ENCODE measurements at places on chromosomes 13 and 19.

- DNase-seq, result no peak
Observed at GRCh38 chr13:66077132-66077689, 1152.9 kb downstream of the PCDH9 start.

GRCh38 chr13:41552031-41552430, 94.7 kb downstream of the RGCC start:
- DNase-seq, result no peak

GRCh38 chr13:22837980-22838647, 342.7 kb upstream of the SGCG start:
- no peak for DNase-seq

DNA sequence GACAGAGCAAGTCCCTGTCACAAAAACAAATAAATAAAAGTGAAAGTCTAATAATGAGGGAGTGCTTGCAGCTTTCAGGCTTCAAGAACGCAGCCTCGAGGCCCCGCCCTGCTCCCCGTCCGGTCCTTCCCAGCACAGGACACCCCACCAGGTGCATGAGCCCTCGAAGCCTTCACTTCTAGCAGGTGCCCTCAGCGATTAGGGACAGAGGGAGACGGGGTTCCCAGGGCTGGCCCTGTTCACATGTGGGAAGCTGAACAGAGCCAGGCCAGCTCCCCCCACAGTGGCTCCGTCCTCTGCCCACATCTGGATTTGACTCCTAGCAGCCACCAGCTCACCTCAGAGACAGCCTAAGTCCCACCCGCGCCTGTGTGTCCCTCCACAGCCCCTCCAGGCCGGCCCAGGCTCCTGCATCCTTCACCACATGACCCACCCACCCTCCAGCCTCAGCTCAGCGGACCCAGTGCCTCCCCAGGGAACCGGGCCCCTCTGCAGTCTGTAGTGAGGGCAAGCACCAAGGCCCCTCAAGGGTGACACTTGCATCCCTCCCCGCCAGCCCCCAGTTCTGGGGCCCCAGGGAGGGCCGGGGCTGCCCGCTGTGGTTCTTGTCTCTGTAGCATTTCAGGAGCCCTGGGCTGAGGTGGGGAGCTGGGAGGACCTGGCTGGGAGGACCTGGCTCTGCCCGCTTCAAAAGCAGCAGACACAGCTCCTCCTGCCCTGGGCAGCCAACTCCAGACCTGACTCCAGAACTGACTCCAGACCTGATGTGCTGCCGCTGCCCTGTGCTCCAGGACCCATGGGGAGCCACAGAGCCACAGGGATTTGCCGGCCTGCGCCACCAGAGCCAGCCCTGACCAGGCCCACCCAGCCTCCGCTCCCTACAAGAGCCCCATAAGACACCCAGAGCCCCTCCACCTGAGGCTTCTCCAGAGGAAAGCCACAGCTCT, 27.2 kb downstream of the GPX4 start:
- DNase-seq, result no peak

DNA sequence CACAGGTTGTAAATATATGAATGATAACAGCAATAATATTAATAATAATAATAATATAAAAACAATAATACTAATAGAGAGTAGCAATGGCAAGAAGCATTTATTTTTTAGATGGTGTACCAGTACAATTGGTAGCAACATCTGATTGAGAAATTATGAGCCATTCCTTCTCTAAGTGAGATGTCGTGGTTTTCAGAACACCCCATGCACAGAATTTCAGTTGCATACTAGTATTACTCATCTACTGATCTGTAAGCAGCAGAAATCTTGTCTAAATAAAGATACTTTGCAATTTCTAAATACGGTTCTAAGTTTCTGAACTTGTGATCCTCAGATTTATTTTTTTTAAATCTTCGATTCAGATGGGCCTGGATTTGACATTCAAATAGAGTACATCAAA, 788.0 kb upstream of the ATXN8OS start:
- no peak for DNase-seq

- no peak for DNase-seq
Observed at GRCh38 chr19:49556412-49557398, 23.7 kb downstream of the NOSIP start.

DNA sequence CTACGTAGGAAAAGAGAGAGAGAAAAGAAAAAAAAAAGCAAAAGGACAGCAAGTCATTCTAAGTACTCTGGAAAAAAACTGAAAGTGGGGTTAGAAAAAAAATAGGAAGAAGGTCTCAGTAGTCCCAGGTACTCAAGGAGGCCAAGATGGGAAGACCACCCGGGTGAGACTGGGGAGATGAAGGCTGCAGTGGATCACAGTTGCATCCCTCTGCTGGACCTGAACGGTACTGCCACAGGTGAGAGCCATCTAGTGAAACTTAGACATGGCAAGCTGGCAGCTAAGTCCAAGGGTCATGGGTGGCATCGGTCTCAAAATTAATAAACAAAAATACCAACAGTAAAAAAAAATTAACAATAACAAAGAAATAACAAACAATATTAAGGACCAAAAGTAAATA, 41.0 kb upstream of the ZNF91 start:
- no peak for DNase-seq

- no peak for DNase-seq
Observed at GRCh38 chr13:94825507-94825906, 113.2 kb upstream of the SOX21 start.

- DNase-seq, result no peak
Observed at GRCh38 chr19:8642561-8642960, 12.1 kb downstream of the NFILZ start.

DNA sequence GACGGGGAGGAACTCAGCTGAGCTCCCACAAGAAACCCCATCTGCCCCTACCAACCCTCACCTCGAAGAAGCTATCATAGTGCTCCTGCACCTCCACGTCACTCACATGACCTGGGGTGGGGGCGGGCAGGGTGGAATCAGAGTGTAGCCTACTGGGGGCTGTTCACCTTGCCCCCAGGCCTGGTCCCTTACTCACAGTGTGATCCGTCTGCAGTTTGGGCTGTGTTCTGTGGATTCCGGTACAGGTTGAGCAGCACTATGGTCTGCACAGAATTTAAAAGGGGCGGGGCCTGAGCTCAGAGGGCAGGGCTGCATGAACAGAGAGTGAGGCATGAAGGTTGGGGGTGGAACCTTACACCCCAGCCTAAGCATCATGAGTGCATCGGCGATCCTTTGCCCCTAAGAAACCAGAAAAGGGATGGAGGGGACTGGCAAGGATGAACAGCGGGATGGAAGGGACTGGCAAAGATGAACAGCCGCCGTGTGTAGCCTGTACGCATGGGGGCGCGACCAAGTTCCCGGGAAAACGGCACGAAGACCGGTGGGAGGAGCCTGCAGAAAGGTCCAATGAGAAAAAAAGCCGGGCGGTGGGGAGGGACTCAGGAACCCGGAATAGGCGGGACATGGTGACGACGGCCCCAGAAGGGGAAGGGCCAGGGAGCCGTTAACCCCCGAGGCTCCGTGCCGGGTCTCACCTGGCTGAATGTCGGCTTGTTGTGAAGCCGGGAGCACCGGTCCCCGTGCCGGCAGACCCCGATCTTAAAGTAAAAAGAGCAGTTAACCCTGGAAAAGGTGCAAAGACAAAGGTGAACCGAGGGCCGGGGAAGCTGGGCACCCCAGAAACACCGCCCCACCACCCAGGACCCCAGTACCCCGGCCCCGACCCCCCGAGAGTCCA, 539 bp downstream of the U2AF1L4 start:
- DNase-seq, result peak; percentile 85

DNA sequence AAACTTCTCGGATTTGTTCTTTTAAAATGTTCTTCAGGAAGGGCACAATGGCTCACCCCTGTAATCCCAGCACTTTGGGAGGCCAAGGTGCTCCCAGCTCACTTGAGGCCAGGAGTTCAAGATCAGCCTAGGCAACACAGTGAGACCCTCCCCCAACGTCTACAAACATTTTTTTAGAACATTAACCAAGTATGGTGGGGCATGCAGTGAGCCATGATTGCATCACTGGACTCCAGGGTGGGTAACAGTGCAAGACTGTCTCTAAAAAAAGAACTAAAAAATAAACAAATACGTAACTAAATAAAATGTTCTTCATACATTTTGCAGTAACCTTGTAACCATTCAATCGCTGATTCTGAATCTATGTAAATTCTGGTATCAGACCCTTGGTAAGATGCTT, 2.1 kb upstream of the IPO5 start:
- no peak for DNase-seq

GRCh38 chr13:86684402-86684801, 885.2 kb upstream of the SLITRK6 start:
- no peak for DNase-seq

GRCh38 chr13:44894001-44894770, 95.1 kb downstream of the NUFIP1 start:
- DNase-seq, result no peak

- no peak for DNase-seq
Observed at GRCh38 chr13:63855457-63856118, 2439.9 kb upstream of the PCDH20 start.

- DNase-seq, result no peak
Observed at GRCh38 chr13:72963762-72964161, 95.0 kb upstream of the KLF5 start.

GRCh38 chr13:93412676-93413075, 186.1 kb downstream of the GPC6 start:
- no peak for DNase-seq

DNA sequence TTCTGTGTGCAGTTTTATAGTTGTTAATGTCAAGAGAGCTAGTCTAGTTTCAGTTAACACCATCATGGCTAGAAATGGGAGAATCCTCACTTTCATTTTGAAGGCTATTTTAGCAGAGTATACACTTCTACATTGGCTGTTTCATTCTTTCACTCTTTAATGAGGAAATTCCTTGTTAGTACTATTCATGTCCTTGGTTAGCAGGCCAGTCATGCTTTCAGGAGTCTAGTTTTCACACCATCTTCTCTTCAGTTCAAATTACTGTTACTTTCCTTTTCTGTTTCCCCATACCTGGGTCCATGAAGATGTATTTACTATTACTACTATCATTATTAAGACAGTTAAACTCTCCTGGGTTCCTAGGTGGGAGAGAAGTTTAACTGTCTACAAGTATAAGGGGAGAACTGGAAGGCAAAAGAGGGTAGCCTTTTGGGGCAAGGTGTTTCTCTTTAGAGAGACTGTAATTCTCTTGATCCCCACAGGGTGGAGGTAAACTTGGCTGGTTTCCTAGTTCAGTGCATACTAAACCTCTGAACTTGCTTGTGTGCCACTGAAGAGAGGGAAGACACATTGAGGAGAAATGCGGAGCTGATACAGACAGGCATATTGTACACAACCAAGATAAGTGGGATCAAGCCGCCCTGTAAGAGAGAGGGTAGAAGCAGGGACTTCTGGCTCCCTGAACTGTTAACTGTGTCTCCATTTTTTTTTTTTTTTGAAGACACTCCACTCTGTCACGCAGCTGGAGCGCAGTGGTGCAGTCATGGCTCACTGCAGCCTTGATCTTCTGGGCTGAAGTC, 41.3 kb upstream of the IGFL4 start:
- DNase-seq, result no peak

- DNase-seq, result no peak
Observed at GRCh38 chr13:41137951-41138350, 5.3 kb upstream of the KBTBD6 start.

DNA sequence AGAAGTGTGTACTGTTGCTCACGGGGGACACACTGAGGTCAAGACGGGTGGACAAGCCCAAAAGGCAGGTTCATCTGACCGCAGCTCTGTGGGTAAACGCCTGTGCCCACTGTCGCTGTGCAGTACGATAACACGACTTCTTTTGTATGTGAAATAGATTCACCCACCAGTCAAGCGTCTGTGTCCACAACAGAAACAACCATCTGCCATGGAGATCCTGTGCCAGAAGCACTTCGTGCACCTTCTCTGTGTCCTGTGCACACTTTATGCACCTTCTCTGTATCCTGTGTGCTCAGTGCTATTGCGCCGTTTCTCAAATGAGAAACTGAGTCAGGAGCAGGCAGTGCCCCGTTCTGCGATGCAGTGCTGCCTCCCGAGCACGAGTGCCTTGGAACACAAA, 138.9 kb downstream of the ATP11A start:
- no peak for DNase-seq

- no peak for DNase-seq
Observed at GRCh38 chr13:50171590-50172282, 156.5 kb downstream of the KCNRG start.

GRCh38 chr19:55672418-55672817, 2.6 kb upstream of the EPN1 start:
- no peak for DNase-seq

- no peak for DNase-seq
Observed at GRCh38 chr13:50512474-50513299, 330.8 kb downstream of the DLEU7 start.

DNA sequence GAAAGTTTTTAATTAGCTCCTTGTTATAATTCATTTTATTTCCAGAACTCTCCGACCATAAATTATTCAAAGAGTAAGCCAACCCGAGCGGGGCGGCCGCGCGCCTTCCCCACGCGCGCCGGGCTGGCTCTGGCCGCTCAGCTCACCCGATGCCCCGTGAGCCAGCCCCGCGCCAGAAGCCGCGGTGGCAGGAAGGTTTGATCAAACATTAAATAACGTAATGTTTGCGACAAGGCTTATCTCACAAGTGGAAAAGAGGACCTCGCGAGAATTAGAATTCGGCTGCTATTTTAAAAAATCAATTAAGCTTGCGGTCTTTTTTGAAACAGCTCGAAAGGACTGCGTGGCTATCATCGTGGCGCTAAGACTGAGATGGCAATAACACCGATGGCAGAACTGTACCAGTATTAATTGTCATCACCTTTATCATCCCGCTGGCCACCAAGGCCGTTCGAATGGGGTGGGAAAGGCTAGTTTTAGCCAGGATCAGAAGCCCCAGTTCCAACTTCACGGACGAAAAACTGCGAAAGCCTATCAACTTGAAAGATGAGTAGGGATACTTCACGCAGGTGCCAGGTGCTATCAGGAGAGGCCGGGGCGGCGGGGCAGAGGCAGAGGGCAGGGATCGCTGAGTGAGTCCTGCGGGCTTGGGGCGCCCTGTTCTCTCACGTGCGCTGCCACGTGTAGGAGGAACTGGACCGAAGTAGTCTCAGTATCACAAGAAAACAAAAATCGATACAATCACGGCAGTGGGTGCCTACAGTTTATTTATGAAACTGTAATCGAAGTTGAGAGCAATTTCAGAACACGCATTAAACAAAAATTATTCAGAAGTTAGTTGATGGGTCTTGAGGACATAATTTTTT, 6.4 kb downstream of the POU4F1 start:
- DNase-seq, result no peak

GRCh38 chr13:114032126-114032799, 58.4 kb upstream of the C13orf46 start:
- DNase-seq, result no peak

DNA sequence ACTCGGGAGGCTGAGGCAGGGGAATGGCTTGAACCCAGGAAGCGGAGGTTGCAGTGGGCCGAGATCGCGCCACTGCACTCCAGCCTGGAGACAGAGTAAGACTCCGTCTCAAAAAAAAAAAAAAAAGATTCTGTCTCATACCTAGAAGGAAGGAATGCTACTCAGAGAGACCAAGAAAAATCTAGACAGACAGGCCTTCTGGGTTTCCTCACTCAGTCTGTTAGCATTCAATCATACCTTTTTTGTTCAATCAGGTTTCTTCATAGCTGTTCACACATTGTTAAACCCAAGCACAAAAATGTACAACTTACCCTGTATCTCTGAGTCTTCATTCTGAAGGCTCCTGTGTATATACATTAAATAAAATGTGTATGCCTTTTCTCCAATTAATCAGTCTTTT, 40.5 kb downstream of the ZNF823 start:
- DNase-seq, result no peak

GRCh38 chr13:102550507-102550906, 46.3 kb upstream of the TPP2 start:
- DNase-seq, result no peak

- no peak for DNase-seq
Observed at GRCh38 chr13:84843368-84843767, 955.9 kb downstream of the SLITRK6 start.

Measured in omental fat pad (tissue), 4 donors.